ENCODE measurements at places on chromosomes 12 and 14.

DNA sequence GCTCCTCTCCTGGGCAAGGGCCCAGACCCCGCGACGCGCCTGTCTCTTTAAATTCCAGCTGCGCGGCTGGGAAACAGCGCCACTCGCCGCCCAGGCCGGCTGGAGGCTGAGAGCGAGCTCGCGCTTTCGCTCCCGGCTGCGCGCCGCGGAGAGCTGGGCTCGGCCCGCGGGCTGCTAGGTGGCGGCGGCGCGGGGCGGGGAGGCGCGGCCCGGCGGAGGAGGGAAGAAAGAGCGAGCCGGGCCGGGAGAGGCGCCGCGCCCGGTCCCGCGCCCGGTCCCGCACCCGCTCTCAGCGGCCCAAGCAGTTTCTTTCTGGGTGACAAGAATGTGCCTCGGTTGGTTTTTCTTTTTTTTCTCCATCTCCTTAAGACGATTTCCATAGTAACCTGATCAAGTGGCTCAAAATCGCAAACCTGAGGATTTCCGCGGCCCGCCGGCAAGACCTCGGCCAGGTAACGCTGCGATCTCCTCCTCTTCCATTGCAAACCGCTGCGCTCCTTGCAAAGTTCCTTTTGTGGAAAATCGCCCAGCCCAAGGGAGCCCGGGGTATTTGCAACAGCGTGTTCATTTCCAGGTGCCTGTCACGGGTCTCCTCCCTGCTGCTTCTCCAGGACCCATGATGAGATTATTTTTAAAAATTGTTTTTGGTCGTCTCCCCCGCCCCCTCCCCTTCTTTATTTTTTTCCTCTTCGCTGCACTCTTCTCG lies 259.5 kb upstream of the E2F7 start:
- peak; percentile 57 for DNase-seq

GRCh38 chr12:106906715-106907114 lies 49.0 kb upstream of the TMEM263 start:
- no peak for DNase-seq

GRCh38 chr14:90554341-90554740 lies 157.5 kb downstream of the CALM1 start:
- DNase-seq = no peak

GRCh38 chr12:15962760-15963159 lies 51.6 kb downstream of the DERA start:
- DNase-seq = no peak

- no peak for DNase-seq
Observed at GRCh38 chr12:122691566-122691965, 11.6 kb downstream of the HCAR2 start.

- no peak for DNase-seq
Observed at GRCh38 chr14:66360366-66360926, 125.7 kb upstream of the CCDC196 start.

- DNase-seq = peak; percentile 97
Observed at GRCh38 chr14:24678801-24679247, 44.8 kb upstream of the GZMB start.

DNA sequence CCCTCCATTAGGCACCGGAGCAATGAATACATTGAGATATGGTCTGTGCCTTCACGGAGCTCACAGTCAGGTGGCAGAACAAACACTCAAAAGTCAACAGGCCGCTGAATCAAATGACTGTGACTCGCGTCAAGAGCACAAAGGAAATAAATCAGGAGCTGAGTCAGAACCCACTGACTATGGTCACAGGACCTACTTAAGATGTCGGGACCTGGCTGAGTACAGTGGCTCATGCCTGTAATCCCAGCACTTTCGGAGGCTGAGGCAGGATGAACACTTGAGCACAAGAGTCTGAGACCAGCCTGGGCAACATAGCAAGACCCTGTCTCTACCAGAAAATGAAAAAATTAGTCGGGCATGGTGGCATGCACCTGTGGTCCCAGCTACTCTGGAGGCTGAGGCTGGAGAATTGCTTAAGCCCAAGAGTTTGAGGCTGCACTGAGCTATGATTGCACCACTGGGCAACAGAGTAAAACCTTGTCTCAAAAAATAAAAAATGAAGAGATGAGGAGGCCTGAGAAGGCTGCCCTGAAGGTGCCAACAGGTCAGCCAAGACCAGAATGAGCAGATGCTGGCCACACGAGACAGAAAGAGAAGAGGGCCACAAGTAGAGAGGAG lies 19.9 kb downstream of the TMEM233 start:
- no peak for DNase-seq

- no peak for DNase-seq
Observed at GRCh38 chr14:31080056-31080455, 53.9 kb upstream of the STRN3 start.

GRCh38 chr12:54383041-54383609 lies 1.4 kb downstream of the ZNF385A start:
- DNase-seq = peak; percentile 97

GRCh38 chr12:70619471-70620152 lies 17.6 kb downstream of the PTPRB start:
- DNase-seq = no peak

GRCh38 chr14:106378191-106378590 lies 851.8 kb downstream of the TMEM121 start:
- peak; percentile 45 for DNase-seq

Measured in suppressor macrophage treated with lipopolysaccharide for 1 hour (primary cell).